ENCODE measurements at places on chromosomes 2 and 18.

GRCh38 chr18:56815926-56816325 is 164.8 kb downstream of the WDR7 start:
- DNase-seq, result no peak

DNA sequence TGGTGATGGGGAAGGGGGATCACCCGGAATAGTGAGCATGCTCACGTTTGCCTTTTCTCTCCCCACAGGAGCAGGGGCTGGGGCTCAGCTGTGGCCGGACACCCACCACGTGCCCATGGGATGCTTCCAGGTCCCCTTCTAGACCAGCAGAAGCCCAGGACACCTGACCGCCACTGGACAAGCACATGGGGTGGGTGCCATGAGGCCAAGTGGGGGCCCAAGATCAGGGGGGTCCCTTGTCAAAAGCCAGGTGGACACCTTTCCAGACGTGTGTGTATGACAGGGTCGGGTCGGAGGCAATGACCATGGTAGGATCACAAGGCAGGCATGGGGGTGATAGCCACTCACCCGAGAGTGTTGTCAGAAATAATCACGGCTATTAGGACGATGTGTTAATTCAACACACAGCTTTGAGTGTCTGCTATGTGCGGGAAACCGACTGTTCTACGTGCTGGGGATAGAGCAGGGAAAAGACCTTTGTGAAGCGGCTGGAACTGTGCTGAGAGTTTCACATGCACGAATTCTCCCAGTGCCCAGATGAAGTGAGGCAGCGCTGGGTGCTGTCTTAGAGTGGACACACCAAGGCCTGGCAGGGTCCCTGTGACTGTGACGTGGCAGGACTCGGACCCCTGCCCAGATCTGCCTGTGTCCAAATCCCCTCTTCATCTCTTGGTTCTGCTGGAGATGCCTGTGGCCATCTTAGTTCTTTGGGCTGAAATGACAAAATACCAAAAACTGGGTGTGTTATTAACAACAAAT is 244.7 kb downstream of the NDUFA10 start:
- DNase-seq, result no peak

DNA sequence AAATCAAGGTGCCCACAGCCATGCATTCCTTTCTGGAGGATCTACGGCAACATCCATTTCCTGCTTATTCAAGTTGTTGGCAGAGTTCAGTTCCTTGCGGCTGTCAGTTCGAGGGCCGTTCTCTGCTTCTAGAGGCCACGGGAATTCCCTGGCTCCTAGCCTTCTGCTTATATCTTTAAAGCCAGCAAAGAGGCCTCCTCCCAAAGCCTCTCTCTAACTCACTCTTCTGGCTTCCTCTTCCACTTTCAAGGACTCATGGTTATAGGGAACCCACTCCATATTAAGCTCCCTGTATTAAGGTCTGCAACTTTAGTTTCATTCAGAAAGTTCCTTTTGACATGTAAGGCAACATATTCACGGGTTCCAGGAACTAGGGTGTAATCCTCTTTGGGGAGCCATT is 150.1 kb upstream of the RMP24 start:
- DNase-seq, result no peak

GRCh38 chr18:8356001-8356400 is 253.2 kb upstream of the RAB12 start:
- DNase-seq, result no peak

GRCh38 chr2:204604061-204604460 is 58.8 kb downstream of the PARD3B start:
- no peak for DNase-seq

DNA sequence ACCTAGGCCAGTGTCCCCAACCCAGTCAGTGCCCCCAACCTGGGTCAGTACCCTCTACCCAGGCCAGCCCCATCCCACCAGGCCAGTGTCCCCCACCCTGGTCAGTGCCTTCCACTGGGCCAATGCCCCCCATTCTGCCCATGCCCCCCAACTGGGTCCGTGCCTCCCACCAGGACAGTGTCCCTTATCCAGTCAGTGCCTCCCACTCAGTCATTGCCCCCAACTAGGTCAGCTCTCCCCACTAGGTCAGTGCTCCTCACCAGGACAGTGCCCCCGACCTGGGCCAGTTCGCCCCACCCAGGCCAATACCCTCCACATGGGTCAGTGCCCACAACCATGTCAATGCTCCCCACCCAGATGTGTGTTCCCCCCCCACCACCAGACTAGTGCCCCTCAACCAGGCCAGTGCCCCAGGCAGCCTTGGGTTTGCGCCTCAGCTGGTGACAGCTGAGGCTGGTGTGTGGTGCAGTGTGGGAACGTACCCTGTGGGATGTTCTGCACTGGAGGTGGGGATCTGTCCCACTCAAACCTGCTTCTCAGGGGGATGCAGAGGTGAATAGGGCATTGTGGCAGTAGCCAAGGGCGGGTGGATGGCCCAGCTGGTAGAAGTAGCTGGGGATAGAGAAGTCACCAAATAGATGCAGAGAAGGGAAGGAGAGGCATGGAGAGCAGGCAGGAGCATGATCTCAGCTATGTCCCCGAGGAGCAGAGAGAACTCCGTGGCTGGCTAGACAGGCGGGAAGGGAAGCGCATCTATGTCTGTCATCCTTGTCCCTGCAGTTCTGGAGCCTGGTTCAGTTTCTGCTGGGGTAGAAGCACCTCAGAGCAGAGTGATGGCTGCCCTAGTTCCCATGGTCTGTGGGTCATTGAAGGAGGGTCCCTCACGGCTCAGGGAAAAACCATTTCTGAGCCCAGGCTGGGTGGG is 168.8 kb downstream of the SH3RF3 start:
- DNase-seq, result no peak

GRCh38 chr2:24301599-24301998 is 58.7 kb downstream of the ITSN2 start:
- no peak for DNase-seq

DNA sequence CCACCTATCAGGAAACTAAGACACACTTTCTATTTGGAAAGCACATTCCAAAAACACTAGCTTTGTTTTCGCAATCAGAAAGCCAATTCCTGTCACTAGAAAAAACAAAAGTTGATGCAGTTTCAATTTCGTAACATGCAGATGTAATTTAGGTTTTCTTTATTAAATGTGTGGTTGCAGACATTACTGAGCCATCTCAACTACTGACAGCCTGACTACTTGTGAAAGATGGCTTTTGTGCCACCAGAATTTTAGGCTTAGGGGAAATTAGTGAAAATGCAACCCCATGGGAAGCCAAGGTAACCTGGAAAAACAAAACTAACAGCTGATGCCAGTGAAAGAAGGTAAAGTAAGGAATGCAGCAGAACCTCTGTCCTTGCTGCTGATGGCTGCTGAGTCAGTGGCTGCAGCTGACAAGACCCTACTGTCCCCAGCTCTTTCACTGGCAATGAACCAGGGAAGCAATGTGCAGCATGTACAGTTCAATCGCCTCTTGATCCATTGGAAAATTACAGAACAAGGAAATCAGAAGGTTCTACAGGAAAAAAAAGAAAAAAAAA is 34.9 kb downstream of the FEZ2 start:
- DNase-seq, result no peak

DNA sequence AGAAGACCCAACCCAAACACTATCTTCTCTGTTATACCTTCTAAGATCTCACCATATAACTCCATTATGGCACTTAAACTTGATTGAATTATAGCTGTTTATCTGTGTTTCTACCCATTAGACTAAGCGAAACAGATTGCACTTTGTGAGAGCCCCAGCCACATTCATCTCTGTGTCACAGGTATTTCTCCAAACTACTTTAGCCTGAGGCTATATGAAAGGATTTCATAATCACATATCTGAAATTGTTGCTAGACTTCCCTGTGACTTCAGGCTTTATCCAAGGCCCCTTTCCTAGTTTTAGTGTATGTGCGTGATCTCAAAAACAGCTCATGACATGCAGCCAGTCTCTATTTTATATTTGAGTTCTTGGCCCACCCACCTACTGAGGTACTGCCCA is 745.0 kb upstream of the ACVR2A start:
- no peak for DNase-seq

GRCh38 chr2:121596221-121597080 is 52.8 kb downstream of the CLASP1 start:
- DNase-seq, result no peak

GRCh38 chr2:131584940-131585339 is 57.3 kb downstream of the CCDC74A start:
- no peak for DNase-seq

DNA sequence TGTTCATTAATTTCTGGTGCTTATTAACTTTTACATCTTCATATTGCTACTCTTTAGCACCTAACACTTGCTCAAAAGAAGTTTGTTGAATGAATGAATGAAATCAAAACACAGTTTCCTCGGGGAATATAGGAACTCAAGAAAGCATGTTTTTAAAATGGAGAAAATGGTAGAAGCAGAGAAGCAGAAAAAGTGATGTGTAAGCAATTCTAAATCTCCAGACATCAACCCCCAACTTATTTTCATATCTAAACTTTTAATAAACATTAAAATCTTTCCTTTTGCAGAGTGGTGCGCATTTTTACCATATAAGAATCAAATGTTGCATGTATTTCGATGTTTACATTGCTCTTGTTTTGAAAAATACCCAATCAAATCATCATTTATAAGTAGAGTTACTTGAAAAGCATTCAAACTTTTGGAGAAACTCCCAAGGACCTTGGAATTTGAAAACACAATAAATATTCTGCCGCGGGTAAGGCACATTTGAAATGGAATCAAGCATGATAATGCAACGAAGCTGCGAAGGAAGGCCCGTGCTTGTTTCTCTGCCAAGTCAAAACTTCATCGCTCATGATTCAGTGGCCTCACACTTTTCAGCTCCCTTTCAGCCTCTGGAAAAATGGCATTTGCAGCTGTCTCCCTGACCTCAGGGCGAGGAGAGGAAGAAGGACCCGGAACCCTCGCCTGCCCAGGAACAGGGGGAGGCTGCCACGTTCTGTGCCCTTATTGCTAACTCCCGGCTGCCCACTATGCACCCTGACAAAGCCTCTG is 26.7 kb upstream of the SMIM21 start:
- DNase-seq, result no peak

DNA sequence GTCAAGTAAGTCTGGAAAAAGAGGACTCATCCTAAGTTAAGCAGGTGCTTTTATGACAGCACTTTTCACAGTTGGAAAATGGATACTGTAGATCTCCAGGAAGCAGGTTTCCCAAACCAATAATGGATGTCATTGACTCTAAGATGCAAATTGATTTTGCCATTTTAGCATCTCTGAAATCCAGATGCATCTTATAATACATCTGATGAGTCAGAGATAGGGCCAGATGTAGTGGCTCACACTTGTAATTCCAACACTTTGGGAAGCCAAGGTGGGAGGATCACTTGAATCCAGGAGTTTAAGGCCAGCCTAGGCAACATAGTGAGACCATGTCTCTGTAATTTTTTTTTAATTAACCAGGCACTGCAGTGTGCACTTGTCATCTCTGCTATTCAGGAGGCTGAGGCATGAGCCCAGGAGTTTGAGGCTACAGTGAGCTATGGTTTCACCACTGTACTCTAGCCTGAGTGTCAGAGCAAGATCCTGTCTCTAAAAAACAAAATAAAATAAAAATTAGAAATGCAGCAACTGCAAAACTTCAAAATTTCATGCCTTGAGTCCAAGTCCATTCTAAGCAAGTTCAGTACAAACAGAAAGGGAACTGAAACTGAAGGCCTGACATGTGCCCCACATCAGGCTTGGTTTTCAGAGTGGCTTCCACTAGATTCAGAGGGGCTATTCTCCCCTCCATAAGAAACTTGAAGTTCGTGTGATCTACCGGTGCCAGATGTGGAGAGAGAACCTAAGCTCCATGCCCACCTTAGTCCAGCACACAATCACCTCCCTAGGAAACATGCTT is 267.8 kb upstream of the NCKAP5 start:
- DNase-seq, result no peak

DNA sequence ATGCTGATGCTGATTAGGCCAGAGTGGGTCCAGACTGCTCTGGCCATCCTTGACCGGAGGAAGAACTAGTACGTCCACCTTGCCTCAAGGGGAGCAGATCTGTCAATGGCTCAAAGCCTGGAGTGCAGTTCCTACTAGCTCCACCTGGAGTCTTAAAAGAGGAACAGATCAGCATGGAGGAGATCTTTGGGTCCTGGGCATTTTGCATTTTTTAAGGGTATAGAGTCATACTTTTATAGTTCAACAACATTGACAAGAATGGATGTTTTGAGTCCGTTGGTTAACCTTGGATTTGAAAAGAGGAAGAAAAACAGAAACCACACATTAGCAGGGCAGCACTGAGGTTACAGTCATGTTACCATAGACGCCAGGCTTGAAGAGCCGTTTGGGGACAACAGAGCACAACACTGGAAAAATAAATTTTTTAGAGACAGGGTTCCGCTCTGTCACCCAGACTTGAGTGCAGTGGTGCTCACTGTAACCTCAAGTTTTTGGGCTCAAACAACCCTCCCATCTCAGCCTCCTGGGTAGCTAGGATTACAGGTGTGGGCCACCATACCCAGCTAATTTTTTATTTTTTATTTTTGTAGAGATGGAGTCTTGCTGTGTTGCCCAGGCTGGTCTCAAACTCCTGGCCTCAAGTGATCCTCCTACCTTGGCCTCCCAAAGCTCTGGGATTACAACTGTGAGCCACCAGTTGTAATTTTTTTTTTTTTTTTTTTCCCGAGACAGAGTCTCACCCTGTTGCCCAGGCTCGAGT is 78.5 kb downstream of the PRKCE start:
- DNase-seq, result no peak

- DNase-seq, result no peak
Observed at GRCh38 chr2:22520369-22521288, 864.4 kb upstream of the KLHL29 start.

- no peak for DNase-seq
Observed at GRCh38 chr2:120347396-120348060, 1.6 kb downstream of the INHBB start.

GRCh38 chr2:145124085-145124484 is 604.2 kb upstream of the ZEB2 start:
- DNase-seq, result no peak

GRCh38 chr18:50397023-50397422 is 22.2 kb downstream of the SKA1 start:
- no peak for DNase-seq

DNA sequence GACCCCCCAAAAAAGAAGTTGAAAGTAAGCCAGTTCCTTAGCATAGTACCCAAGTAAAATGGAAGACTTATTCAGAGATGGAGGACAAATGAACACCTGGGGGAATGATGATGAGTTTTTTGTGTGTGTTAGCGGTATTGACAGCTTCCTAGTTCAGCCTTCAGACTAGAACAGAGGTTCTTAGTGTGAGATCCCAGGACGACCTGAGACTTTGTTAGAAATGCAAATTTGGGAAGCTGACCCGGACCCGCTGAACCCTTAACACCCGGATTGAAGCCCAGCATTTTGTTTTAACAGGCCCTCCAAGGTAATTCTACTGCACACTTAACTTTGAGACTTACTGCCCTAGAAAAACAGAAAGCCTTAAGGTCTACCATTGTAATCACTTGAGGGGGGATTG is 20.3 kb downstream of the SPOPL start:
- no peak for DNase-seq

Measured in cortex of kidney (tissue), 1 donor.